ENCODE measurements at places on chromosomes 2 and 18.
A peak's percentile ranks its signal among the peaks of the same experiment; 100 is the strongest.

DNA sequence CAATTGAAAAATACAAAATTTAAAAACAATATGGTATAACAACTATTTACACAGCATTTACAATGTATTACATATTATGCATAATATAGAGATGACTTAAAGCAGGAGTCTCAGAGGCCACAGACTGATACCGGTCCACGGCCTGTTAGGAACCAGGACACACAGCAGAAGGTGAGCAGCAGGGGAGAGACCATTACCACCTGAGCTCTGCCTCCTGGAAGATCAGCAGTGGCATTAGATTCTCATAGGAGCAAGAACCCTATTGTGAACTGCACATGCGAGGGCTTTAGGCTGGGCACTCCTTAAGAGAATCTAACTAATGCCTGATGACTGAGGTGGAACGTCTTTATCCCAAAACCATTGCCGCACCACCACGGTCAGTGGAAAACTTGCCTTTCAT is 58.0 kb downstream of the SMAD2 start:
- no peak for DNase-seq

- no peak for DNase-seq
These were observed 110.5 kb upstream of the ZSWIM2 start for GRCh38 chr2:186959486-186959885.

GRCh38 chr2:119888680-119889079 is 124.2 kb upstream of the EPB41L5 start:
- peak; percentile 56 for DNase-seq

- no peak for DNase-seq
These were observed 103.2 kb upstream of the SH3BP4 start for GRCh38 chr2:234848578-234848977.

Measured in AG08395 (cell line).